ENCODE measurements at places on chromosomes 12 and 14.
A peak's percentile ranks its signal among the peaks of the same experiment; 100 is the strongest.

- DNase-seq: no peak
Measured at GRCh38 chr14:101588990-101589389, 27.7 kb downstream of the DIO3 start.

DNA sequence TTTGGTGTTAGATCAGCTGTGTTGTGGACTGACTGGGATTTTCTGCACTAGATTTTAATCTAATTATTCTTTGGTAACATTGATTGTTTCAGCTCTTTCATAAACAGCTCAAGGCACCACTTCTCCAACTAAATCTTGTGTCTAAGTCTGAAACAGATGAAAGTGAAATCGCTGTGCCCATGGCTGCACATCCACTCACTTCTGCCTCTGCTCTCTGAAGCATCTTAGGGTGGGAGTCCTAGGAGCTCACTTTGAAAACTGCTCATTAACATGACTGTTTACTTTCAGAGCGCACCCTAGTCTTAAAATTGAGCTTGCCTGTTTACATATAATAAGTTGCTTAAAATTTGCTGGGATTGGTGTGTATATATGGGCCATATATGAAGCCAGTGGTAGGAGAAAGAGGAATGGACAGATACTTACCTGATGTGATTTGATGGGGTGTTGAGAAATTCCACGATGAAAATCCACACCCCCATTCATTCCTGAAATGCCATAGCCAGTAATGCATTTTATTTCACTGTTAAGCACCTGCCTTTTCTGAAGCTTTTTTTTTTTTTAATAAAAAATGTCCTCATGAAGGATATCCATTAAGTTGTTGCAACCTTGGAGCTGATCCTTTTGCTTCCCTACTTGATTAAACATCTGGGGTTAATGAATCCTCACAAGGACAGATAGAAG, 52.8 kb downstream of the PPFIBP1 start:
- no peak for DNase-seq

DNA sequence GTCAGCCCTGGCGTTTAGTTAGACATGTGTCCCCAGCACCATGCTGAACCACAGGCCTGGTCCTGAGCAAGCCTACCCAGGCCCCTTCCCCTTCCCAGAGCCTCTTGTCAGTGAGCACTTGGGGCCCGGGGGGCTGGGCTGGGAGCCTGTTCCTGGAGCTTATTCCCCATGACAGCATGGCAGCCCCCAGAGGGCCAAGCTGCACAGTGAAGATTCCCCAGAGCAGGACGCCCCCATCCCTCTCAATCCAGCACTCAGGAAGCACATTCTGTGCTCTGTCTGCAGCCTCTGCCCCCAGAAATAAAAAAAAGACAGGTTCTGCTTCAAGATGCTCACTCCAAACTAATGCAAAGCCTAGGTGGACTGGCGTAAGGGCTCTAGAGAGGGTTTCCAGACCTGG, 117.3 kb downstream of the LGMN start:
- DNase-seq: no peak

GRCh38 chr12:47078733-47079467, 521 bp upstream of the PCED1B start:
- DNase-seq: no peak

DNA sequence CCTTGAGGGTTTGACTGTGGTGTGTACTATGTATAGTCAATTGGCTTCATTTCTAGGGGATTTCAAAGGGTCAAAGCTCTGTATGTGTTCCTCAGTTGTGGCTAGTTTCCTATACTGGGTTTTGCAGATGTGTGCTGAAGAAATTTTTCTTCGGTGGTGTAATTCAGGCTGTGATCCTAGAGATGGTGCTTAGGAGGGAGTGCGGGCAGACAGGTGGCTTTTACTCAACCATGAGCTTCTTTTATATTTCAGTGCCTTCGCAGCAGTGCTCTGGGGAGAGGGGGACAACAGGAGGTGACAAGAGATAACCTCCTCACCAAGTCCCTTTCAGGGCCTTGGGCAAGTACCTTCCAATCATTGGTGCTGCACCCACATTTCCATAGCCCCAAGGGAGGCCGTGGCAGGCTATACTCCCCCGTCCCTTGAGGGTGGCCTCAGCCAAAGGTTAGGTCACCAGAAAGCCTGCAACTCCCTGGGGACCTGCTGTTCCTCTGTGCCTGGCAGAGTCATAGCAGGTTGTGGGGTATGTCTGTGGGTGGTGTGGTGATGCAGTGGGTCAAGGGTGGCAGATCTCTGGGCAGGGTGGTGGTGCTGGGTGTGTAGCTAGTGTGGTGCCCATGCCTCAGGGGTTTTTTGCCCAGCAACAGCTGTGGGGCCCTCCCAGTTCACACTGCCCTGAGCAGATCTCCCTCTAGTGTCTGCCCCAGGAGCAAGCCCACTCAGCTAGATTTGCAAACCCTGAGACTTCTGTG, 37.0 kb upstream of the TMX1 start:
- DNase-seq: no peak

GRCh38 chr12:7369274-7369729, 65.4 kb downstream of the ACSM4 start:
- no peak for DNase-seq

- DNase-seq: no peak
Measured at GRCh38 chr12:65497660-65498059, 219.2 kb downstream of the MSRB3 start.

- DNase-seq: no peak
Measured at GRCh38 chr12:109166371-109166770, 50.0 kb downstream of the ACACB start.

- DNase-seq: no peak
Measured at GRCh38 chr12:88063375-88063774, 34.2 kb upstream of the C12orf50 start.

GRCh38 chr14:72788255-72788654, 105.6 kb downstream of the DPF3 start:
- DNase-seq: no peak

- no peak for DNase-seq
Measured at GRCh38 chr14:58055497-58056010, 96.5 kb downstream of the ARMH4 start.

- DNase-seq: peak; percentile 13
Measured at GRCh38 chr14:96592591-96593386, 90.6 kb downstream of the PAPOLA start.

- no peak for DNase-seq
Measured at GRCh38 chr12:70070494-70071007, 172.7 kb upstream of the CNOT2 start.

DNA sequence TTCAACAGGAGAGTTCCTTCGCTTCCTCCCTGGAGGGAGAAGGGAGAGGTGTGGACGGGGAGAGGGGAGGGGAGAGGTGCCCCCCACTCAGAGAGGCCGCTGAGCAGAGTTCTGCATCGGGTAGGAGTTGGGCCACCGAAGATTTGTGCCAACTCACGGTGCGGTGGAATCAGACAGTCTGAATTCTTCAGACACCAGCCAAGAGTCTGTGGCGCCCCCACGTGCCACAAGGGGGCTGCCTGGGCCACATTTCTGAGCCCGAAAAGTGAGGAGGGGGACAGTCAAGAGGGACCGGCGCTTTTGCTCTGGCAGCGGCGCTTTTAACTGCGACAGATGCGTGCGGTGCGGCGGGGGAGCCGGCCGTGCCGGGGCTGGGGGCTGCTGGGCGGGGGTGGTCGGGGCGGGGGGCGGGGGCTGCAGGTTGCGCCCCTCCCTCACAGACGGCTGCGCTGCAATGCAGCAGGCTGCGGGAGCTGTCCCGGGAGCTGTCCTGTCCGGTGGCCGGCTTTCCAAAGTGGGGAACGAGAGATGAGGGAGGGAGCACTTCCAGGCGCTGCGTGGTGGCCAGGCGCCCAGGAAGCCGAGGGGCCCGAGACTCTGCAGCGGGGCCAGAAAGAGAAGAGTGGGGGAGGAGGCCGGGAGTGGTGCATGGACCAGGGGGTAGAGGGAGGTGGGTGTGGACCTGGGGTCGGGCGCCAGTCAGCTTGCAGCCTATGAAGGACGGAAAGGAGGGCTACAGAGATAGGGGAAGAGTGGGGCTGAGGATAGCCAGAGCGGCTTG, 975 bp upstream of the RTL1 start:
- DNase-seq: no peak

- DNase-seq: peak; percentile 17
Measured at GRCh38 chr14:75476274-75476995, 45.8 kb upstream of the BATF start.

GRCh38 chr14:64831419-64831818, 48.3 kb downstream of the SPTB start:
- DNase-seq: no peak

DNA sequence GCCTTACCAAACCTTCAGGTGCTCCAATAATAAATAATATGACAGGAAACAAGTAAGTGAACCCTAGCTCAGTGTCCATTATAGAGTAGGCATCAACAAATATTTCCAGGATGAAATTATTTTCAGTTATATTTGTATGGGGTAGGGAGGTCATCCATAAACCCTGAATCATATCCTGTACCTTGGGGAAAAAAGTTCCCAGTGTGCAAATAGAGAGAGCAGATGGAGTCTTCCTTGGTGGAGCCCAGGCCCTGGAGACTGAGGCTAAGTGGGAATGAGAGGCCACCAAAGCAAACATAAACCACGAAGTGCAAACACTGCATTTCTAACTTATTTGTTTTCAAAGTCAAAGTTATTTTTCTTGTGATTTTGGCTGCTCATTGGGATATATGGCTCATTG, 8.5 kb upstream of the ERP27 start:
- no peak for DNase-seq

GRCh38 chr14:64807551-64807950, 72.2 kb downstream of the SPTB start:
- DNase-seq: no peak

DNA sequence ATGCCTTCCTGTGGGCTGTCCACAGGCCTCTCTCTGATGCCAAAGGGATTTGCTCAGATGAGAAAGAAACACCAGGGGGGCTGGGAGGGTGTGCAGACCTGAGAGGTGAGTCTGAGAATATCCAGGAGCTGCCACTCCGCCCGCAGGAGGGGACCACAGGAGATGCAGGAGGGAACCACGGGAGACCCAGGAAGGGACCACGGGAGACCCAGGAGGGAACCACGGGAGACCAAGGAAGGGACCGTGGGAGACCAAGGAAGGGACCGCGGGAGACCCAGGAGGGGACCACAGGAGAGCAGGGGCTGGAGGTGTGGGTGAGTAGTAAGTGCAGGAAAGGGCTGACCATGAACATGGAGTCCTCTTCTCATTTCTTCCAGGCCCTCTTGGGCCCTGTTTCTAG, 74.6 kb upstream of the SFSWAP start:
- no peak for DNase-seq

- DNase-seq: no peak
Measured at GRCh38 chr14:41377932-41378331, 228.7 kb upstream of the LRFN5 start.

- DNase-seq: no peak
Measured at GRCh38 chr14:51513281-51513680, 138.4 kb upstream of the FRMD6 start.

GRCh38 chr12:53749986-53750811, 1.6 kb downstream of the CISTR start:
- no peak for DNase-seq

- peak; percentile 78 for DNase-seq
Measured at GRCh38 chr12:3275171-3276041, 198.2 kb downstream of the TSPAN9 start.

- no peak for DNase-seq
Measured at GRCh38 chr14:36767603-36768281, 106.1 kb downstream of the PAX9 start.

DNA sequence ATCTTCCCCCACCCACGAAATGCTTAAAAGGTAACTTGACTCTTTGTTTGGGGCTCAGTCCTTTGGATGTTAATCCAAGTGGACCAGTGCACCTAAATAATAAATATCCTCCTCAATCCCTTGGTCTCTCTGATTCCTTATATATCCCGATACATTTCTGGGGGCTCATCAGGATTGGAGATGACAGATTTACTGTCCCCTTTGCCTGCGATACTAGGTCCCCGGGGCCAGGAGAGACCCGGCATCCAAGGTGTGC, 26.3 kb downstream of the KLRK1 start:
- peak; percentile 57 for DNase-seq

DNA sequence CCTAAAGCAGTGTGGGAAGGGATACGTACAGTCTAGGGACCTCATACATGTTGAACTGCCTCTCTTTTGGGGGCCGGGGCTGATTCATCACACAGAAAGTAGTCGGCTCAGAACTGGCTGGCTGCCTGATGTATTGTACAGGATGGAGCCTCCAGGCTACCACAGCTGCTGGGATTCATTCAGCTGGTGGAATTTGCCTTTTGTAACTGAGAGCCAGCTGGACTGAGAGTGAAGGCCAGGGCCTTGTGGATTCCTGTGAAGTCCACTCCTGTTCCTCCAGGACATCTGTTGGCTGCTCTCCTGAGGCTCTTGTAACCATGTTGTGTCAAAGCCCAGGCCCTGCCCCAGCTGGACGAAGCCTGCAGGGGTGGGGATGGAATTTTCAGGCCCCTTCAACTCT, 116.3 kb upstream of the PRICKLE1 start:
- peak; percentile 34 for DNase-seq

DNA sequence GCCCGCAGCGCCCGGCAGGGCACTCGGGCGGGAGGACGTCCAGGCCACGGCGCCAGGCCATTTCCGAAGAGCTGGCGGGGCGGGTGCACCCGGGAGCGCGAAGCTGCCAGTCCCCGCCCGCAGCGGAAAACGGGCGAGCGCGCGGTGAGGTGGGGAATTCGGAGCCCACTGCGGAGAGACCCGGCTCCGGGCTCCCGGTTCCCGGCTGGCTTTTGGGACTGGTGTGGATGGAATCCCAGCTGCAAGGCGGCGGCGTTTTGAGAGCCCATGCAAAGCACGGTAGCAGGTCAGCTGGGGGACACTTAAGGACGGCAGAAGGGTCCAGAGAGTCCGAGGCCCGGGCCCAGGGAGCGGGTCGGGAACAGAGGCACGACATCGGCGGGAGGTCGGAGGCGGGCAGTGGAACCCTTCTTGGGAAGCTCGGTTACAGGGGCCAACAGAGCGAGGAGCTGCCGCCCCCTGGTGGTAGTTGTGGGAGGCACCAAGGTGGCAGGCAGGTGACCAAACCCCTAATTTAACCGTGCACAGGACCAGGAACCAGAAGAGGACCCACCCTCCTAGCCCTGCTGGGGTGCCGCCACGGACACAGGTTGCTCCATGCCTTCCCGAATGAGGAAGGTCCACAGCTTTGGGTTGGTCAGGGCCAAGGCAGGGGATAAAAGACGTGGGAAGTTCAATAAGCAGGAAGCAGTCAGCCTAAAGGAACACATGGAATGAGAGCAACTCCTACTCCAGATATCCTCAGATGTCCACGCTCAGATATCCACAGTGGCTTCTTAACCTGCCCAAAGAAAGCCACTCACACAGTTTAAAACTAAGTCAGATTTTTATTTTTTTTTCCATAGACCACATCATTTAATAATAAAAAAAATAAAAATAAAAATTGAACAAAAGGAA, 685 bp upstream of the CDH24 start:
- no peak for DNase-seq
